ENCODE measurements at places on chromosomes 5 and 9.

- DNase-seq: no peak
Observed at GRCh38 chr9:126423142-126423915, 96.7 kb downstream of the MVB12B start.

DNA sequence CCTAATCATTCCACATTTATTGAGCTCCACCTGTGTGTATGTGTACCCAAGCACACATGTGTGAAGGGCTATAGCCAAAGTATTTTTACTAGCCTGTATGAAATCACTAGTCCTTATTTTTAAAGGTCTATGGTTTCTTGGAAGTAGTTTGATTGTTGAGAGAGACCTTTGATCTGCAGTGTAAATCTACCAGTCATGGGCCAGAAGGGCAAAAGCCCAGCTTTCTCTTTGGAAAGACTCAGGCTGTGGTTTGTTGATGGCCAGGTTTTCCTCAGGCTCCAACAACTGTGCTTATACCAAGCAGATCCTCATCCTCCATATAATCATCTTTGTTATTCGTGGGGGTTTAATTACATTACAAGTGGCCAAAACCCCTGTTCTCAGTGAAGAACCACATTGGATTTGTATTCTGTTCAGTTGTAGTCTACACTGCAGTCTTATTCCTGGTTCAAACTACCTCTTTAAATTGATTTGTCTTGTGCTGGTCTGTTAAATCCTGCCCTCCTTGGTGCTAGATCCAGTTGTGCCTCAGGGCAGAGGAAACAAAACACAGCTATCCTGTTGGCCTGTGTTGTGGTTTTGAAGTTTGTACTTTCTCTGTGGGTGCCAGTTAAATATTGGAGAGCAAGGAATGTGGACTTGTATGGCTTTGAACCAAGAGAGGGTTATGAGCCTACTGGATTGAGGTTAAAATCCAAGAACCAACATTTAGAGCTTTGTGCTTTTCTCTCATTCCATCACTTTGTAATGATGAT, 13.3 kb downstream of the CDC26 start:
- no peak for DNase-seq

GRCh38 chr5:65817931-65818330, 95.9 kb downstream of the NLN start:
- no peak for DNase-seq

GRCh38 chr5:81427566-81427965, 33.6 kb upstream of the ACOT12 start:
- no peak for DNase-seq

DNA sequence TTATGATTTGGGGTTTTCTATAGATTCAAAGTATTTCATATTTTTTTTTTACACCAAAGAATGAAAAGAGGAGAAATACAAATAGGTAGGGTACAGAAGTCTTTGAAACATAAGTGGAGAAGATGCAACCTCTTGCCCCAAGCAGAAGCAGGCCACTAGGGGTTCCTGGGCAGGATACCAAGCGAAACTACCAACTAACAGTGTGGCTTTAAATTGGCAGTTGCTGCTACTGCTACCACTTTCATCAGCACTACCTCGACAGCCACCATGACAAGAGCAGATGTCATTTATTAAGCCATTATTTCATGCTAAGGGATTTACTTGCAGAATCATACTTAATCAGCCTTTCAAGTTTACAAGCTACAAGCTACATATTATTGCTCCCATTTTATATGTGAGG, 288.1 kb downstream of the NR3C1 start:
- no peak for DNase-seq

DNA sequence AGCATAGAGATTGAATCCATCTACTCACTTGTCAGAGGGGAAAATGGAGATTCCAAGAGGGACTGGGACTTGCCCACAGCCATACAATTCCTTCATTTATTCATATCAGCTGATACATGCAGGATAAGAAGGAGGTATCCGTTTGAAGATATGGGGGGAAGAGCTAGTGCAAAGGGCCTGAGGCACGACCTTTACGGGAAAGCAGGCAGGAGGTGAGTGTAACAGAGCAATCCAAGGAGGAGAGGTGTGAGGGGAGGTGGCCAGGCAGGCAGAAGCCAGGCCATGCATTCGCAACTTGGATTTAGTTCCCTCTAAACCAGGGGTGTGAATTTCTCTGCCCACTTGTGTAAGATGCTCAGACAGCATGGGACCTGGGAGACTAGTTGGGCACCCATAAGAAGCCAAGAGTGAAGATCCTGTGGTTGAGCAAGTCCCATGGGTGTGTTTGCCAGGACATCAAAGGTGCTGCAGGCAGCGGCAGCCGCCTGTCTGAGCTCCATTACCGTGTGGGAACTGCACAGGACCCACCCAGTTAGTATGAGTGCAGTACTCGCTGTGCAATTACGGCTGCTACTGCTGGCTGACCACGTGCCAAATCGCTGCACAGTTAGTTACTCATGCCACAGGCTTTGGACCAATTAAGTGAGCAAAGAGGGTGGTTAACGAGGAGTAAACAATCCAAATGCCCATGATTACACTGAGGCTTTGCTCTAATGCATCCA, 31.4 kb upstream of the FAT2 start:
- no peak for DNase-seq

DNA sequence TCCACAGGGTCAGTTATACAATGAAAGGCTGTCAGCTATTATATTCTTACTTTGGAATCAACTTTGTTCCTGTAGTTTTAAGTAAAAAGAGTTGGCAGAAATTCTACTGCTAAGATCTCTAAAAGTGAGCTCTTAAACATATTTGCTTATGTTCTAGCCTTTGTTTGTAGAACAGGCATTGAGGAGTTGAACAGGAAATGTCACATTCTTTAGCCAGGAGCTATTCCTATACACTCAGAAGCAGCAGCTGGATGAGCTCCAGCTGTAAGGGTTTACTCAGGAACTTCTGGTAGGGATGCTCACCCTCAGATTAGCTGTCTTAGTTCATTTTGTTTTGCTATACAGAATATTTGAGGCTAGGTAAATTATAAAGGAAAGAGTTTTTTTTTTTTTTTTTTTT, 22.4 kb upstream of the SPINK14 start:
- DNase-seq: no peak

DNA sequence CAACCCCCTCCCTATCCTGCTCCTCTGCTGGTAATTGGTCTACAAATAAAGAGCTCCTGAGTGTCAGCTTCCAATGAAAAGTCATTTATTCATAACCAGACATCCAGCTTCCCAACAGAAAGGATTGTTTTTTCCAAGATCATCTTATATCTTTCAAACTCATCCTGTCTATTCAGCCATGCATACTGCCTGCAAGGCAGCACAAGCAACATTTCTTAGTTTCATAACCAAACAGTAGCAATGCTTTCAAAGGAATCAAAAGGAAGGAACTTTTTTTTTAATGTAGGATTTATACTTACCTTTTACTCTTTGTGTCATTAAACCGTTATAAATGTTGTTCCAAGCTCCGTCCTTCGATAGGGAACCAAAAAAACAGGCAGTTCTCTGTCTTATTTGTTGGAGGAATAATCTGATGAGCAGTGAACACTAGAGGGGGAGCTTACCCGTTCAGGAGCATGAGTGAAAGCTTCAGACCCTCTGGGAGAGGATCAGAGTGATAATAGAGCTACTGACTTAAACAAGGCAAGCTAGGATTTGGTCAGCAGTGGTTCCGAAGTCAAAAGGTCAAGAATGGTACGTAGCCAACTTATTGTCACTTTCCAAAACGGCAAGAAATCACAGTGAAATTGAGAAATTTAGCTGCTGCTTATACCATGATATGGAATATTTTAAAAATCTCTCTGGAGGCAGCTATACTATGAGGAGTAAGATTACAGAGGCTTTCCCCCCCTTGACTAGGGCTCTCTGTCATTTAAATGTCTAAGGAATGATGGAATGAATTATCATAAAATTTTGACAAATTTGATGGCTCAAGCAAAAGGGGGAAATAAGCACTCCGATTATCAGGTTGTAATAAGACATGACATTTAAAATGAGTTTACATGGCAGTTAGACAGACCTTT, 892.9 kb downstream of the NR2F1-AS1 start:
- DNase-seq: no peak

GRCh38 chr9:112112941-112113681, 62.0 kb downstream of the SUSD1 start:
- no peak for DNase-seq

Measured in stimulated activated CD8-positive, alpha-beta memory T cell treated with anti-CD3 and anti-CD28 coated beads, Interleukin-4, amount 100 ng/mL, for 4 hours (primary cell).